Sigmoid colon (tissue), 7 donors: ENCODE measurements at places on chromosomes 12 and 14. TPM values are rescaled to one million over a fixed set of nuclear protein-coding genes. Genes with fewer than 3 reads are reported as not detected.

- H3K4me3 ChIP-seq, result no peak overlapping the region
- DNase-seq, result no peak
- no peak overlapping the region for H3K27ac ChIP-seq
- H3K36me3 ChIP-seq, result no peaks in the 10 kb centered on the region
- no peaks in the 10 kb centered on the region for H3K4me1 ChIP-seq
Measured at GRCh38 chr12:130070126-130070611, 92.1 kb upstream of the FZD10 start.

DNA sequence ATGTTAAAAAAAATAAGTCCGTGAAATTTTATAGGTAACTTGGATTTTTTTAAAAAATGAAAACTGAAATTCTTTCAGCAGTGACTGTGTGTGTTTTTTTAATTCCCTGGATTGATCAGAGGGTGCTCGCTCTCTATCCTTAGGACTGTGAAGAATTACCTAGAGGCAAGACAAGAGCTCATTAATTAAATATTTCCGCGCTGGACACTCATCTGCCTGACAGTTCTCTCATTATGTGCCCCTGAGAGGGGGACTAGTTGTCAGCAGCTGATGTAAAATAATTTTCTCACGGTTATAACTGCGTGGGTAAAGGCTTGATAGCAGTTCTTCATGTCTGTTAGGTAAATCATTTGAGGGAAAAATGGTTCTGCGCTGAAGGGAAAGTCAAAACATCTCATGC is 101.3 kb downstream of the PTCSC3 start:
- no peak overlapping the region for H3K27ac ChIP-seq
- H3K4me1 ChIP-seq, result no peaks in the 10 kb centered on the region
- no peaks in the 10 kb centered on the region for H3K27me3 ChIP-seq
- DNase-seq, result no peak

- H3K27ac ChIP-seq, result no peak overlapping the region
- H3K36me3 ChIP-seq, result no peaks in the 10 kb centered on the region
- H3K27me3 ChIP-seq, result peaks cover 18% of the 10 kb centered on the region
- H3K4me1 ChIP-seq, result no peaks in the 10 kb centered on the region
Measured at GRCh38 chr12:131473741-131474709, 236.9 kb upstream of the SFSWAP start.

DNA sequence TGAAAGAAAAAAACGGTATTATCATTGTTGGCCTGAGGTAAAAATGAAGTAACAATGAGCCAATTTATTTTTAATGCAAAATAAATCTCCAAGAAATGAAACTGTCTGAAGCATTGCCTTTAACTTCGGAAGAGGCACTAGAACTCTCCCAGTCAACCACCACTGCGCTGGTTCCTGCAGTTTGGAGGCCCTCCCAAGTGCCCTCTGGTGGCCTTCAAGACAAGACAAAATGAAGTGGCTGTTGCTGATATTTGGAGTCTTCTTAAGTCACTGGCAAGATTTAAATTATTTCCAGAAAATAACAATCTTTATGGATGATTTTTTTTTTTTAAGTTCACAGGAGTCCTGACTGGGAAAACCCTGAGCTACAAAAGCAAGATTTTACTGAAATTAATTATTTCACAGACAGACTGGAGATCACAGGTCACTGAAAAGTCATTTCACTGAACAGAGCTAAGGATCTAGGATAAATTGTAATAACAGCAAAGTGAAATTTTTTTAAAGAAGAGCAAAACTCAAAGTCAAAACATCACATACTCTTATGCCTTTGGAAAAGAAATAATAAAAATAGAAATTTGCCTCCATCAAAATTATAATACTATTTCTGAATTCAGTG is 58.2 kb downstream of the DICER1 start:
- H3K27me3 ChIP-seq, result no peaks in the 10 kb centered on the region
- DNase-seq, result peak; percentile 85
- no peak overlapping the region for H3K4me3 ChIP-seq

DNA sequence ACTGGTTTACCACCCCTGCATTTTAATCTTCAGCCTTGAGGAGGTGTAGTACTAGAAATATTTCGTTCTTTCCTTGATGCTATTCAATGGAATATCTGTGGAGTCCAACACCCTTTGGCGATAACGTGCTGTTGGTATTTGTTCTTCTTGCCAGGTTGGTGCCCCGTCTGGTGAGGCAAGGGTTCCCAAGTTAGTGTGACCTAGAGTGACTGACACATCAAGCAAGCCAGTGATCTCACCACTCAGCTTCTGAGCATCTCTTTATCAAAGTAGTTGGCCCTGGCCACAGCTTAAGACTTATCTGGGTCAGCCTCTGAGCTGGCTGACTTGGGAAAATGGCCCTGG is 60.2 kb downstream of the PLXNC1 start:
- no peaks in the 10 kb centered on the region for H3K27me3 ChIP-seq
- H3K27ac ChIP-seq, result no peak overlapping the region
- DNase-seq, result no peak
- no peak overlapping the region for H3K4me3 ChIP-seq
- no peaks in the 10 kb centered on the region for H3K4me1 ChIP-seq
- no peaks in the 10 kb centered on the region for H3K36me3 ChIP-seq

The CCDC38 gene
- not detected for total RNA-seq

- no peaks in the 10 kb centered on the region for H3K4me1 ChIP-seq
- no peaks in the 10 kb centered on the region for H3K27me3 ChIP-seq
- peaks cover 35% of the 10 kb centered on the region for H3K36me3 ChIP-seq
Measured at GRCh38 chr12:2664721-2665577, 129.8 kb upstream of the FKBP4 start.

The FOXN4 gene
- not detected for total RNA-seq

- peaks cover 27% of the 10 kb centered on the region for H3K4me1 ChIP-seq
- H3K4me3 ChIP-seq, result no peak overlapping the region
- no peak for DNase-seq
- H3K27ac ChIP-seq, result no peak overlapping the region
Measured at GRCh38 chr12:4421590-4422031, 24.0 kb downstream of the FGF6 start.

The DPY19L2 gene
- total RNA-seq, result 11.1 TPM

GRCh38 chr12:120574106-120574505 is 7.1 kb downstream of the POP5 start:
- peaks cover 79% of the 10 kb centered on the region for H3K36me3 ChIP-seq
- H3K27ac ChIP-seq, result no peak overlapping the region
- no peak overlapping the region for H3K4me3 ChIP-seq
- no peaks in the 10 kb centered on the region for H3K27me3 ChIP-seq
- no peak for DNase-seq

The KLRC1 gene
- not detected for total RNA-seq

GRCh38 chr12:121499929-121500793 is 80.7 kb downstream of the KDM2B start:
- no peaks in the 10 kb centered on the region for H3K36me3 ChIP-seq

DNA sequence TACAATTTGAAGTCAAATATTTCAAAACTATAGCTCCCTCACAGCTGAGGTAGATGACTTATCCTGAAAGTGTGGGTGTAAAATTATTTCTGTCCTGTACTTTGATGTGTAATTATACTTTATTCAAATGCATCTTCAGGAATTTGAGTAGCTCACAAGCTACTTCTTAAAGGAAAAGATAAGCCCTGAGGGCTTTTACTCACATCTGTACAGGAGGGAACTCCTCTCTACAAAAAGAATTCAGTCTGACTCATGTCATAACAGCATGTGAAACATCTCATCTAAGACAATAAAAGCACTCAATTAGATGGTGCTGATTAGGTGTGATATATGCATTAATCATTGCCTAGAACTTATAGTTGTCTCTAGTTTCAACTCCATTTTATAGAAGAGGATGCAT is 452.0 kb downstream of the PRKD1 start:
- no peaks in the 10 kb centered on the region for H3K4me1 ChIP-seq
- H3K27ac ChIP-seq, result no peak overlapping the region
- H3K4me3 ChIP-seq, result no peak overlapping the region
- H3K27me3 ChIP-seq, result no peaks in the 10 kb centered on the region
- no peaks in the 10 kb centered on the region for H3K36me3 ChIP-seq

The TOMM20L gene
- not detected for total RNA-seq

The GPR132 gene
- 1.9 TPM for total RNA-seq

The SUPT16H gene
- total RNA-seq, result 62.0 TPM

- H3K27me3 ChIP-seq, result no peaks in the 10 kb centered on the region
- H3K27ac ChIP-seq, result no peak overlapping the region
- no peak overlapping the region for H3K4me3 ChIP-seq
- H3K36me3 ChIP-seq, result peaks cover 37% of the 10 kb centered on the region
- no peak for DNase-seq
- H3K4me1 ChIP-seq, result no peaks in the 10 kb centered on the region
Measured at GRCh38 chr14:74472601-74473000, 20.5 kb downstream of the NPC2 start.

DNA sequence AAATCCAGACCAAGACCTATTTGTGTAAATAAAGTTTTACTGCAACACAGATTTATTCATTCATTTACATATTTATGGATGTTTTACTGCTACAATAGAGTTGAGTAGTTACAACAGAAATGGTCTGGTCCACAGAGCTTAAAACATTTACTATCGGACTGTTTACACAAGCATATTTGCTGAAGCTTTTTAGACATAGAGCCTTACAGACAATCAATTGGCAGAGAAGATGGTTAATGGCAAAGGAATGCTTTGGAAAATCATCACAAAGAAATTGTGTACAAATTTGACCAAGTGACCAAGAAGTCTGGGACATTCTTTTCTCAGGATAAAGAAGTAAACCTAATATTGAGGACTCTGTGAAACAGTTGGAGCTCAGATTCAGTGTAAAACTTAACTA is 504.3 kb downstream of the SLC16A7 start:
- no peaks in the 10 kb centered on the region for H3K36me3 ChIP-seq
- H3K4me1 ChIP-seq, result no peaks in the 10 kb centered on the region
- H3K27me3 ChIP-seq, result no peaks in the 10 kb centered on the region
- no peak for DNase-seq
- no peak overlapping the region for H3K4me3 ChIP-seq

- no peak overlapping the region for H3K27ac ChIP-seq
- no peaks in the 10 kb centered on the region for H3K36me3 ChIP-seq
- H3K4me3 ChIP-seq, result no peak overlapping the region
- no peaks in the 10 kb centered on the region for H3K4me1 ChIP-seq
Measured at GRCh38 chr12:5864972-5865371, 80.1 kb downstream of the ANO2 start.

- H3K27ac ChIP-seq, result no peak overlapping the region
- H3K27me3 ChIP-seq, result no peaks in the 10 kb centered on the region
Measured at GRCh38 chr12:109762673-109763191, 49.1 kb downstream of the FAM222A start.

DNA sequence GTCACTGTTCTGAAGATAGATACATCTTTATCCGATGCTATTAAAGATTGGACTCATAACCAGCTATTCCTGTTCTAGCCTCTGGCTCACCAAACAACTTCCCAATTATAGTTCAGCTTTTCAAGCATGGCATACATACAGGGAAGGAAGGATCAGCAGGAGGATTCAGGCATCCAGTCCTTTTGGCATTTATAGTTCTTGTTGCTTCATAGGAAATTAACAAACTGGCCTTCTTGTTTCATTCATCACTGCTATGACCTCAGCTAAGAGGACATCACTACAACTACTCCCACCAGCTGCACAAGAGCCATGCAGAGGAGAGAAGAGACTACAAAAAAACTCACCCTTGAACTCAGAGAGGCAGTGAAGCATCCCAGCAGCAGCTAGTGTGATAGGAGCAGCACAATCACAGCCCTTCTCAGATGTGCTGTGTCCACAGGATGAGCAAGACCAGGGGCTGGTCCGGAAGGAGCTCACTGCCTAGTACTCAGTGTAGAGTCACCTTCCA is 100.5 kb downstream of the SPTSSA start:
- H3K4me1 ChIP-seq, result peaks cover 4% of the 10 kb centered on the region
- no peak for DNase-seq
- H3K36me3 ChIP-seq, result no peaks in the 10 kb centered on the region
- no peaks in the 10 kb centered on the region for H3K27me3 ChIP-seq
- no peak overlapping the region for H3K4me3 ChIP-seq

The FAM90A1 gene
- not detected for total RNA-seq

DNA sequence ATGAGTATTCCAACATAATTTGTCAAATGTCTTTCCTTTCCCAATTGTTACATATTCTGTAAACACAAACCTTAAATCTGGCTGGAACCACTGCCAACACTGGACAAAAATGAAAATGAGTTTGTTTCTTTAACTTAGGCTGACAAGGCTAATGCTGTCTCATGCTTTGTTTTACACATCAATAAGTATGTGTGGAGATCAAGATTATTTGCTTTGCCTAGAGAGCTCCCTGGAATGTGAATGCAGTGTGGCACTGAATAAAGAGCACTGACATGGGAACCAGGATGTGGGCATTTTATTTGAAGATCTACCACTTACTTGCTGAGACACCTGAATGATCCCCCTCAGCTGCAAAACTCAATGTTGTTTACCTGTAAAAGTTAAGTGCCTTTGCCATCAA is 61.7 kb downstream of the RALGAPA1 start:
- H3K36me3 ChIP-seq, result peaks cover 83% of the 10 kb centered on the region
- no peaks in the 10 kb centered on the region for H3K27me3 ChIP-seq
- H3K4me3 ChIP-seq, result no peak overlapping the region
- no peaks in the 10 kb centered on the region for H3K4me1 ChIP-seq

DNA sequence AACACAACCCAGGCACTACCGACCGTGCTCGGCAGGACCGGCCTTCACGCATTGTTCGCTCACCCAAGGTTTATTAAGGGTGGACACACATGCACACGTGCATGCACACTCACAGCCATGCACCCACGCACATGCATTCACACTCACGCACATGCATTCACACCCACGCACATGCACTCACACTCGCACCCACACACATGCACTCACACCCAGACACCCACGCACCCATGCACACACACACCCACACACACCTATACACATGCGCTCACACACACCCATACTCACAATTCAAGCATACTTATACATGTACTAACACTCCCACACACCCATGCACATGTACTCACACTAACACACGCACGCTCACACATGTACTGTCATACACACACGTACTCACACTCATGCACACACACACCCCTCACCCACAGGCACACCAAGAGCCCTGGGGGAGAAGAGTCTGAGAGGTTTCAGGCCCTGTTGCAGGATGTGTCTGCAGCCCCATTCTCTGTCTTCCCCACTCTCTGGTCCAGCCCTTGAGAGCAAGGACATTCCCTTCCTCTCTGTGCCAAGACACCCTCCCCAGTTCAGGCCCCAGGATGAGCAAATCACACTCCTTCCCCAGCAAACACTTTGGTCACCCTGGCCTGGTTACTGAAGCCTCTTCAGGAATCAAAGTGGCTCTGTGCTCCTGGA is 49.4 kb upstream of the BCL11B start:
- H3K27me3 ChIP-seq, result no peaks in the 10 kb centered on the region
- no peaks in the 10 kb centered on the region for H3K36me3 ChIP-seq
- DNase-seq, result no peak
- no peaks in the 10 kb centered on the region for H3K4me1 ChIP-seq
- H3K4me3 ChIP-seq, result no peak overlapping the region

GRCh38 chr14:80988192-80988591 is 32.8 kb downstream of the TSHR start:
- no peaks in the 10 kb centered on the region for H3K27me3 ChIP-seq
- H3K4me1 ChIP-seq, result no peaks in the 10 kb centered on the region
- no peak for DNase-seq
